ENCODE measurements at places on chromosomes 12 and 14. TPM values are rescaled to one million over a fixed set of nuclear protein-coding genes. Genes with fewer than 3 reads are reported as not detected.

DNA sequence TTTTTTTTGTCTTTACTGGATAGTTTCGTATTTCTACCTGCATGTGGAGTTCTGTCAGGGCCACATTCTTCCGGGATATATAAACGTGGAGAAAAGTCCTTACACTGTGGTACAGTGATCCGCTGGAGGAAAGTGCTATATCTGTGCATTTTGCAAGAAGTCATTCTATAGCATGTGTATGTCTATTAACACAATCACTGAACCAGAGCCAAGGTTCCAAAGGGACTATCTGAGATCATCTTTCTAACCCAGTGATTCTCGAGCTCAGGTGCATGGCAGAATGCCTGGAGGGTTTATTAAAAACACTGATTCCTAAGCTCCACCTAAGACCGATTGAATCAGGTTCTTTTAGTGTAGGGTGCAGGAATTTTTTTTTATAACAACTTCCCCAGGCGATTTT is 354.0 kb downstream of the NRXN3 start:
- DNase-seq, result no peak

The CAMKK2 gene
- 50.7 TPM for total RNA-seq

The DHH gene
- total RNA-seq, result 0.05 TPM

DNA sequence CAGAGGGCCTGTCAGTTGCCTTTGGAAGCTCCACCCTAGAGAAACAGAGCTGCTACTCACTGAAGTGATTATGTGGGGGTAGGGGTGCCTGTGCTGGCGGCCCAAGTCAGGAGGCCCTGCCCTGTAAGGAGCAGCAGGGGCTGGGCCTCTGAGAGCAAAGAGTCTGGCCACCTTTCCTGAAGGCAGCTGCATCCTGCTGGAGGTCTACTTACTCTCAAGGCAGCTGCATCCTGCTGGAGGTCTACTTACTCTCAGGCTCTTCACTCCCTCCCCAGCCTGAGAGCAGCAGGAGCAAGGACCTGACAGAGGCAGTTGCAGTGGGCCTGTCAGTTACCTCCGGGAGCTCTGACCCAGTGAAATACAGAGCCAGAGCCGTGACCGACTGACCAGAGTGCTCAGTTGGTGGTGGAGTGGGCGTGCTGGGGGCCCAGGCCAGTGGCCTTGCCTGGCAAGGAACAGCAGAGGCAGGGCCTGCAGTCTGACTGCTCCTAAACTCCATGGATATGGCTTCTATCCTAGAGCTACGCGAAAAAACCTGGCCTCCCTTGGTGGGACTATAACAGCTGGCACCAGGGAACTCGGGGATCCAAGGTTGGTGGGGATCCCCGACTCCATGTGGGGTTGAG is 32.3 kb downstream of the RAD51B start:
- DNase-seq, result no peak

GRCh38 chr12:4280351-4281163 is 7.0 kb downstream of the CCND2 start:
- DNase-seq, result no peak

DNA sequence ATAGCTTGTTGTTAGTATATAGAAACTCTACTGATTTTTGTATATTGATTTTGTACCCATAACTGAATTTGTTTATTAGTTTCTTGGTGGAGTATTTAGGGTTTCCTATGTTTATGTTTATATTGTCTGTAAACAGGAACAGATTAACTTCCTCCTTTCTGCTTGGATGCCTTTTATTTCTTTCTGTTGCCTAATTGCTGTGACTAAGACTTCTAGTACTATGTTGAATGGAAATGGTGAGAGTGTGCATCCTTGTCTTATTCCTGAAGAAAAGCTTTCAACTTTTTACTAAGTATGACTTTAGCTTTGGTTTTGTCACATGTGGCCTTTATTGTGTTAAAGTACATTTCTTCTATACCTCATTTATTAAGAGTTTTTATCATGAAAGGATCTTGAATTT is 20.9 kb downstream of the FBXW8 start:
- DNase-seq, result no peak

DNA sequence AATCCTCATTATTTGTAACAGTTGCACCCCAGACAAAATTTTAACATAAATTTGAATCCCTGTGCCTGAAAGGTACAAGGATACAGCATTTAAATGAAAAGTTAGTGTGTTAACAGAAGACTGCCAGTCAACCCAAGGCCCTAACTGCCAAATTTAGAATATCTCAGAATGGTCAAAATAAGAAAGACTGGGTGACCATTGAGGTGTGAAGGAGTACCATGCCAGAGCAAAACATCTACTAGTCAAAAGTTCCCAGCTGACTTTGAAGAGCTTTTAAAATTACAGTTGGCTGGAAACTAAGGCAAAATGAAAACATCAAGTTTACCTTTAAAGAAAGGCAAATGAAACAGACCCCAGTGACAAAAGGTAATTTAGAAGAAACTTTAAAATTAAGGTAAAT is 18.4 kb downstream of the SAV1 start:
- DNase-seq, result no peak

The PLXNC1 gene
- total RNA-seq, result 0.99 TPM

The CCDC196 gene
- not detected for total RNA-seq

DNA sequence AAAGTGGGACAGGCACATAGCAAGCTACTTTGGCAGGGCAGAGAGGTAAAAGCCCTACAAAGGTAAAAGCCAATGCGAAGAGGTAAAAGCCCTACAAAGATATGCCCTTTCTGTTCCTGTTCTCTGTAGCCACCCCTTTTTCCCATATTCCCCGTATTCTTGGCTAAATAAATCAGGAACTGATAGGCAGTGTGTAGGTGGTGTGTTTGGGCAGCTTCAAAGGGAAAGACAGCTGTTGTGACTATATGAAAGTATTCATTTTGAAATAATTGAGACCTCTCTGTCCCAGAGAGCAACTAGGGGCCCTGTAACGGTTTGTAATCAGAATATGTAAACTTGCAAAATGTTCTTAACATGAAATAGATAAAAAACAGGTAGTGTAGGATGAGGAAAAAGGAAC is 11.3 kb upstream of the SLC41A2 start:
- DNase-seq, result no peak

The SYNDIG1L gene
- total RNA-seq, result not detected

The SLC38A4 gene
- not detected for total RNA-seq

The RNASE7 gene
- not detected for total RNA-seq

- DNase-seq, result no peak
Measured at GRCh38 chr12:13702381-13702780, 279.0 kb downstream of the GRIN2B start.

DNA sequence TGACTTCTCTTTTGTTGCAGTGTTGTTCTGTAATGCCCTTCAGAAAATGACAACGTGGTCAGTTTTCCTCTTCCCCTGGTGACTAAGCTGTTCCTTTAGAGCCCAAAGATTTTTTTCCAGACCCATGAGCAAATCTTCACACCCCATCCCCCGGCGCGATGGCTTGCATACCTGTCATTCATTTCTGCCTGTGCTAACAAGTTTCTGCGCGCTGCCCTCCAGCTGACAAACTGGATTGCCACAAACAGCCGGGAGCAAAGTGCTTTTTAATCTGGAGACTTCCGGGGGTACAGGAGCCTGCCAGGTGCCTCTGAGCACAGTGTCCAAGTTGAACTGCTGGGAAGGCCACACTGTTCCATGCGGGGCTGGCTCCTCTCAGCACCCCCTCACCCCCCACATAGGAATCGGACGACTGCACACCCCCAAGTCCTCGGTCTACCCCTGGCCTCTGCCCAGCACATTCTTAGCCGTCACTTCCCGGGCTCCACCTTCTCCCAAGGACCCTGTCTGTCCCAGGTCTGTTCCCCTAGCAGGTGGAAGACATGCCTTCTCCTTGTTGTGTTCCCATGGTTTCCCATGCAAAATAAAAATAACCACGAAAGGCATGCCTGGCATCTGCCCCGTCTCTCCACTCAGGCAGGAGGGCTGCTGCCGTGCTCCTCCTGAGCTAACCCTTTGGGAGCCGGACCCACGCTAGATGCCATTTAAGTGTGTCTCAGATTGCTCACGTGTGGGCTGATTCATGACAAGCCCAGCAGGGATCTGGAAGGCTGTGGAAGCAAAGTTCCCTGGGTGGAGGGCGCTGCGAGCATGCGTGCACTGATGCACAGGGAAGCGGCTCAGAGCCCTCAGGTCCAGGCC is 14.1 kb downstream of the RILPL1 start:
- no peak for DNase-seq

Data from glomerular endothelial cell (primary cell).